Iris pigment epithelial cell (primary cell): ENCODE measurements at places on chromosomes 12 and 14.

DNA sequence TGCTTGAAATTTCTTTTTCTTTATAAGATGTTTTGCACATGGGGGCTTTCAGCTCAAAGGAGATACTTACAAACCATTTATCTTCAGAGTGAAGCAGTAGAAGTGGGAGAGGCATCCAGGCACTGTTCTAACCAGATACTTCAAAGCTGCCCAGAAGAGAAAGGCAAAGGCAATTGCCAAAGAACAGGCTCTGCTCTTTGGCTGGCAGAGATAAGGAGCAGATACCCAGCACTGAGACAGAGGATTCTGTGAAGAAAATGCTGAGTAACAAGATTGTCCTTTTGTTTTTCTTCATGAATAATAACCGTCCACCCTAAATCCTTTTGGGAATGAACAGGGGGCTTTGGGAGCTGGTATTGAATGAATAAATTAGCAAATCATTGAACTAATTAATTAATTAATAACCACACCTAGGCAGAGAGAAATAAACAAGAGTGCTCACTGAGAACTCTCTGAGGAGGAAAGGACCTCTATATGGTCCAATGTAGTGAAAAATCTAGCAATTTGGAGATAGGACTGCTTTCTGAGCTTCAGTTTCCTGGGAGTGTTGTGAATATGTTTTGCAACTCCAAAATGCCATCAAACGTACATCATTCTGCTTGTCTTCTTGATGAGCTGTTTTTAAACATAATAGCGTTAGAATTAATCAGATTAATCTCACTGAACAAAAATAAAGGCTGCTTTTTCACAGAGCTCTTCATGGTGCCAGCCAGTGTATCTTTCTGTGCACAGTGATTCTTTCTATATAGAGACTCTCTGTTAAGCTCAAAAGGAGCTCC is 192.8 kb upstream of the AMIGO2 start:
- DNase-seq = peak; percentile 70

DNA sequence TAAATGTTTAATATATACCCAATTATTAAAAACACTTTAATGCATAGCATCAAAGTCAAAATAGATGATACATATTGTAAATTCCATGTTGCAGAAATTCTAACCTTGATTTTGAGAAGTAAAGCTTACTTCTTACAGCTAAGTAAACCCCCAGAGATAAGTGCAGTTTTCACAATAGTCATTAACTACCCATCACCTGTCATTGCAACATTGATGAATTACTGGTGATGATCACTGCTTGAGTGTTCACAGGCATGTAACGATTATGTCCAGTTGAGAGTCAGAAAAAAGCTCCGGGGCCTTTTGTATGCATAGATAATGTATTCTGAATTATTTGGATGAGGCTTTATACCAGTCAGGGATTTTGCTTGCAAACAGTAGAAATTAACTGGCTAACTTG is 67.7 kb downstream of the ZNF664 start:
- no peak for DNase-seq

GRCh38 chr12:92136026-92136730 is 9.5 kb downstream of the BTG1 start:
- DNase-seq = no peak

DNA sequence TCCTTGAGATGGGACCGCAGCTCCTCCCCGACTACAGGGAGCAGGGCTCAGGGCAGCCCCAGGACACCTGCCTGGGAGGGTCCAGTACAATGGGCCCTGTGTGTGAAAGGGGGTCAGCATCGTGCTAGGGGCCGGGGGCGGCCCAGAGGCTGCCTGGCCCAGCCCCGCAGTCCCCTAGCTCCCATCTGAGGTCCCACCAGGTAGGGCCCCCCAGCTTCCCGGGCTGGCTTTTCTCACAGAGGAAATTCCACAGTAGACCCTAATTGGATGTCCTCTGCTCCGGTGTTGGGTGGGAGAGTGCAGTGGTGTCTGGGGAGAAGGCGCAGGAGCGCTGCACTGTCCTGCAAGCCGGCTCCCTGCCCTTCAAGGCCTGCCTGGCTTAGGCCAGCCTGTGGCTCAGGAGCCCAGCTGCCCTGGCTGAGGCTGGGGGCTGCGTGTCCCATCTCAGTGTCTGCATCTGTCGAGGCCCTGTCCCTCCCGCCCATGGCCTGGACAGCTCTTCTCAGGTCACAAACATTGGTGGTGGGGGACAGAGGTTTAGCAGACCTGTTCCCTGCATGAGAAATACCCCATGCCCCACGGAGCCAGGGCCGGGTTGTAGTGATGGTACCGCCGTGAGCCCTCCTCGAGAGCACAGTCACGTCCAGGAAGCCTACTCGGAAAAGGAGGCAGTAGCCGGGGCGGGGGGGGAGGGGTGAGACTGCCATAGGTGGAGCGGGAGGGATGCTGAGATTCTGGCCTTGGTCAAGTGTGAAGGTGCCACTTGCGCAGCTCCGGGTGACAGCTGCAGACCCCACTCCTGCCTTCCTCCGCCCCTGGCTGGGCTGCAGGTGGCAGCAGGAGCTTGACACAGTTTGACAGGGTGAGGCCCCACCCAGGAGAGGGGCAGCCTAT is 11.6 kb downstream of the HIP1R start:
- no peak for DNase-seq

DNA sequence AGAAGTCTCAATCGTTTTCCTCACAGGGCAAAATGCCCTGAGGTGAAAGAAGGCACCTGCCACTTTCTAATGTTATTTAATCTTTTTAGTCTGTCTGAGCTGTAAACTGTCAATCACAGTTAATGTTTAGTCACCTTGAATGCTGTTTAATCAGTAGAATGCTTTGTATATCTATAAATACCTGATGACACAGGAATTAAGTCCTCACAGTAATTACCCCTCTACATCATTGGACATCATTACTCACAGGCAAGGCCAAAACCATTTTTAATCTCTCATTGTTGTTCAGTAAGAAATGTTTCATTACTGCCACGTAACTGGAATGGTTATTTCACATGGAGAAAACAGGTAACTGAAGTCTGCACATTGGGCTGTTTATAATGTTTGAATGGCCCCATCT is 178.8 kb downstream of the EXOC5 start:
- DNase-seq = no peak

- peak; percentile 65 for DNase-seq
These were observed 363.4 kb downstream of the DAD1 start for GRCh38 chr14:22225516-22226140.

- DNase-seq = no peak
These were observed 9.7 kb upstream of the CCDC177 start for GRCh38 chr14:69584389-69584788.

GRCh38 chr12:51994539-51994820 is 12.3 kb upstream of the TAMALIN start:
- no peak for DNase-seq

- no peak for DNase-seq
These were observed 61.5 kb downstream of the TSPAN11 start for GRCh38 chr12:30988086-30988485.

DNA sequence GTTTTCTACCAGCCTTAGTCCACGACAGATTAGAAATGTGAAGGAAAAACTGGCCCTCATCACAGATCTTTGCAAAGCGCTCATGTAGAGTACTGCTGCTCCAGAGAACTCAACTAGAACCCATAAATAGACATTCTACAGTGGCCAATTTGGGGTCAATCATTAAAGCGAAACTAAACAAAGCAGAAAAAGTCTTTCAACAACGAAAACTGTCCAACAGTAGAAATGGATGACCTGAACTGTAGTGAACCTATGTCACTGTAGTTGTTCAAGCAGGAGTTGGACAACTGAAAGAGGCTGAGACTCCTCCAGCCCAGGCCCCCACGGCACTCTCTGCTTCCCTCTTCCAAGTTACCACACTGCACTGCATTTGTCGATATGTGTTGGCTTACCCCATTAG is 472.6 kb downstream of the BCAT1 start:
- DNase-seq = no peak

- DNase-seq = no peak
These were observed 39.2 kb downstream of the SAMD4A start for GRCh38 chr14:54606178-54606577.

DNA sequence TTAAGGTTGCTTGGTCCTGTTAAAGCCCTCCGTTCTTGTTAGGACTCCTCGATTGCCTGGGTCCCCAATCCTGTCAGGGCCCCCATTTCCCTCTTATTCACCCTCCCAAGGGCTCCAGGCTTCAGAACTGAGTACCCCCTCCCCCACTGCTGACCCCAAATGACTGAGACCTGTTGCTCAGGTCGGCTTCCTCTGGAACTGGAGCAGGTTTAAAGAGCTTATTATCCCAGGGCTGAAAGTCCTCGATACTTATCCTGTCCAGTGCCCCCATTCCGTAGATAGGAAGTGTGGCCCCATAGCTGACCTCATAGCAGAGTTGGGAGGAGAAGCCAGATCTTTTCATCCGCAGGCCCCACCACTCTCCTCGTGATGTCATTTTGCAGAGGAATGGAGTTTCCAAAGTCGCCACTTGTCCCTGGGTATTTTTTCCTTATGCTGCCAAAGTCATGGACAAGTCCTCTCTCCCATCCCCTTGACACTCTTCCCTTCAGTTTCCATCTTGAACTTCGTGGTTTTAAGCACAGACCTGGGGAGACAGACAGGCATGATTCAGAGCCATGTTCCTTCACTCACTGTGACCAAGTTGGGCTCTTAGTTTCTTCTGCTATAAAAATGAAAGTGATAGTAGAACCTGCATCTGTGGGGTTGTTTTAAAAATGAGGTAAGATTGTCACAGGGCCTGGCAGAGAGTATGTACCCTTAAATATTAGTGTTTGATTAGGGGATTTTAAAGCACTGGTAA is 1.2 kb downstream of the USP30 start:
- DNase-seq = peak; percentile 35
